Stimulated activated CD4-positive, alpha-beta T cell treated with anti-CD3 and anti-CD28 coated beads, Interleukin-4, amount 100 ng/mL, for 4 hours (primary cell): ENCODE measurements at places on chromosomes 5 and 9.

DNA sequence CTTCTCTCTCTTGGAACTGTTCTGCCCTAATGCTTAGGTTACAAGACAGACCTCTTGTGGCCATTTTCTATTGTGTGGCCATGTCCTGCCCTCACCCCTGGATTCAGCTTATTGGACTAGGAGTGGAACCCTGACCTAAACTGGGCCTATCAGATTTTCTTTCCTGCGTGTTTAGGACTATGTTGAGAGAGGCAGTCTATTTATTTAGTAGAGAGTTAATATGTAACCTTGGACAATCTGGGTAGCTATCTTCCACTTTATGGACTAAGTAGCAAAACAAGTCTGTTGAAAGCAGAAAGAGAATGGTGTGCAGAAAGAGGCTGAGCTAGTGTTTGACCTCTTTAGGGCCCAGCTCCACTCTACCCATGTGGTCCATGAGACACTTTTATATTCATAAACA lies 82.6 kb upstream of the SMIM32 start:
- no peak for DNase-seq

DNA sequence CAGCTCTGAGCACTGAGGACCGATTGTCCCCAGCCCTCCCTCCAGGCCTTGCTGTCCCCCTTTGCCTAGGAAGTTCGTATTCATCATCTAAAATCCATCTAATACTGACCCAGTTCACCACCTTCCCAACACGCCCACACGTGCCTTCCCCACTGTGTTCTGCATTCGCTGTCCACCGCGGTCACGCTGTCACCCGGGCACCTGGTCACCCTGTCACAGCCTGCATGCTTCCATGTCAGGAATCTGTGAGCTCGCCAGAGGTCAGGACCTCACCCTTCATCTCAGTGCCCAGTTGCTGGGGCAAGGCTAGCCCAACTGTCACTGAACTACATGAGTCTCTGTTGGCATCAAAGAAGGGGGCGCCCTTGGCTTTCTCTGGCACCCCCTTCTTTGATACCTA lies 82.9 kb upstream of the RUFY1 start:
- no peak for DNase-seq

- no peak for DNase-seq
Observed at GRCh38 chr5:171897231-171897630, 109.2 kb downstream of the FBXW11 start.

GRCh38 chr5:154818471-154819116 lies 31.8 kb downstream of the FAXDC2 start:
- no peak for DNase-seq

- DNase-seq: no peak
Observed at GRCh38 chr5:89606939-89607534, 724.1 kb upstream of the MEF2C start.

- no peak for DNase-seq
Observed at GRCh38 chr9:123753669-123754258, 176.2 kb downstream of the DENND1A start.

DNA sequence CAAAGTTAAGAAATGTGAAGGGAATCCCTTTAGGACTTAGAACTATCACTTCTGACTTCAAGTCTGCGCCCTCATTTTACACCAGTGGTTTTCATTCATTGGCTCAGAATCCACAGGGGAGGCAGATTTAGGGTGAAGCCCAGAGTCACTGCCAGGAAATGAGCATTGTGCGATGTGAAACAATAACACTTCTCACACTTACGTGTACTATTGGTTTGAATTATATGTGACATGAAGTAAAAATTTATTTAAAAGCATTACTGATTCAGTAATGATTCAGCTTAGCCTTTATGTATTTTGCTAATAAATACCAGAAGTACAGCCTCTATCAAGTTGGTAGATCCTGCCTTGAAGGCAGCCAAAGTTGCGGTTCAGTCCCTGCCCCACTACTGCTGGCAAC lies 98.6 kb downstream of the PAM start:
- DNase-seq: no peak

- DNase-seq: peak; percentile 31
Observed at GRCh38 chr5:134874831-134875655, 872 bp downstream of the TXNDC15 start.

DNA sequence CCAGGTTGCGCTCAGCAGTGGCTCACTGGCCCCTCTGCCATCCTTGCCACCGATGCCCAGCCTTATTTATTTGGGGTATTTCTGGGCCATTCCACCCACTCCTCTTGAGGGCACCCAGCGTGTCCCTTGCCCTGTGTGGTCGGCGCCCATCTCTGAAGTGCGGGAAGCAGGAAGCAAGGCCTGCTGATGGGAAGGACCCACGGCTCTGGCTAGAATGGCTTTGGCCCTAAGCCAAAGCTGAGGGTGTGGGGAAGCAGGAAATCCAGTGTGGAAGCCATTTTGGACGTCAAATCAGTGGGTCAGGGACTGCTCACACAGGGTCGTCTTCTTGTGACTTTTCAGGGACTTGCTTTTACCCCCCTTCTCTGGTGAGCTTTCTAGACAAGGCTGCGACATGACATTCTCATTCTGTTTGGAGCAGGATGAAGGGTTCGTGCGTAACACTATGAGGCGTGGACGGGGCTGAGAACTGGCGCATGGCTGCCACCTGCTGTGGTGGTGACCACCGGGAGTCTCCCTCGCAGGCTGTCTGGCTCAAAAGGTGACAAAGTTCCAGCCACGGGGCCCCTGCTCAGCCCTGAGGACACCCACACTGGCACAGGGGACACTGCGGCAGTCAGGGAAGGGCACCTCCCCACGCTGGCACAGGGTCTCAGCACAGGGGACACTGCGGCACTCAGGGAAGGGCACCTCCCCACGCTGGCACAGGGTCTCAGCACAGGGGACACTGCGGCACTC lies 50.7 kb upstream of the NKD2 start:
- no peak for DNase-seq

GRCh38 chr5:77774981-77775789 lies 954 bp downstream of the TBCA start:
- DNase-seq: no peak

DNA sequence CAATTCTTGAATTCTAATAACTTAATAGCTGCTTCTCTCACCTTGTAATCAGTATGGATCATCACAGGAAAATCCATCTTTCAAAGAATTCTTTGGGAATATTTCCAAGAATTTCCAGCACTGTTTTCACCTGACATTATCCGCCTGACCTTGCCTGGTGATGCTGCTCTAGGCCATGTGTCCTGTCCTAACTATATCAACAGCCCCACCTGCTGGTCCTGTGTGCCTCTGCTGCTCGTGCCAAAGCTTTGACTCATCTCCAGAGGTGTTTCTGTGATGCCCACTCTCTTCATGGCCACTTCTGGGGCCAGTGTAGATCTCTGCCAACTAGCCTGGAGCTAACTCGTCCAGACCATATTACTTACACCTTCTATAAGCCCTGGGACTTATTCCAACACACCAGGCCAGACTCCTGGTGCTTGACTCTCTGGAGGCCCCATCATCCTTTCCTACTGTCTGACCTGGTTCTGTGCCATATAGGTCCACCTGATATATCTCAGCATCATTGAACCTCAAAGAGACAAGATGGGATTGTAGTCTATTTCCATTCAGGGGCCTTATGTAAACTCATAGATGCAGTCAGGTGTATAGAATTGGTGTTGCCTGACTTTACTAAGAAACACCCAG lies 67.5 kb upstream of the CKMT2 start:
- peak; percentile 36 for DNase-seq

DNA sequence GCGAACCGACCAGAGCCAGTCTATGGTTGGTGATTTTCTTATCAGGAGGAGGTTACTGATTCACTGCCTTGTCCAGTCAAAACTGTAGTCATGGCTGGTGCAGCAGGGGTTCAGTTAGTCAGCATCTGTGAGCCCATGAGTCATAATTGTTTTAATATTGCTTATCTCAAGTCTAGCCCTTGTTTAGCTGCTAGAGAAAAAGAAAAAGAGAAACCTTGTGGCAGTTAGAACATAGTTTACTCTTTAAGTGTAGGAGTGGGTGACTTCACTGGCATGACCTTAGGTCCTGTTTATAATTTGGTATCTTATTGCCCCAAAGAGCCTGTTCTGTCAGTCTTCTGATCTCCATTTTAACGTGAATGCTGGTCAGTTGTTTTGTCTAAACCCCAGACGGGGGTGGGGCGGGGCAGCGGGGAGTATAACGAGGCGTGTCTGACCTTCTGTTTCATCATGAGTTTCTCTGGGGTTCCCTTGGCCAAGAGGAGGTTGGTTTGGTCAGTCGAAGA lies 76.9 kb upstream of the NFIL3 start:
- no peak for DNase-seq

DNA sequence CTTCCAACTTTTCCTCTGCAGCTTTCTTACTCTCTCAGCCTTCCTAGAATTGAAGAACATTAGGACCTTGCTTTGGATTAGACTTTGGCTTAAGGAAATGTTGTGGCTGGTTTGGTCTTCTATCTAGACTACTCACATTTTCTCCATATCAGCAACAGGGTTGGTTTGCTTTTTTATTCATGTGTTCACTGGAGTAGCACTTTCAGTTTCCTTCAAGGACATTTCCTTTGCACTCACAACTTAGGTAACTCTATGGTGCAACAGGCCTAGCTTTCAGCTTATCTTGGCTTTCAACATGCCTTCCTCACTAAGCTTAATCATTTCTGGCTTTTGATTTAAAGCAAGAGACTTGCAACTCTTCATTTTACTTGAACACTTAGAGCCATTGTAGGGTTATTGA lies 153.1 kb downstream of the CCDC192 start:
- DNase-seq: no peak

DNA sequence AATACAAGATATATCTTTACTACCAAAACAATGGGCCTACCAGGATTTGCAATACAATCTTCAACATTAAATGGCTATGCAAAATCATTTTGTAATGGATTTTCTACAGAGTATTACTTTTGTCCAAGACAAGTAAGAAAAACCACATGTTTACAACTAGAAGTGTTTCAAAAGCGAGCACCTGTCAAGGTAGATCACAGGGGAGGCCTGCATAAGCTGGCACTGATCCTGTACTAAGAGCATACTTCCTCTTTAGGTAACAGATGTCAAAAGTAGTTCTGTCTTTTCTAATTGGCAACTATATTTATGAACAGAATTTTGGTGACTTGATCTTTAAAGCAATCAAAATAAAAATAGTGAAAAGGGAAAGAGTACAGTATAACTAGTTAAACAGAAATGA lies 249.0 kb downstream of the MLLT3 start:
- no peak for DNase-seq

GRCh38 chr9:110880189-110880588 lies 158.1 kb downstream of the LPAR1 start:
- no peak for DNase-seq

DNA sequence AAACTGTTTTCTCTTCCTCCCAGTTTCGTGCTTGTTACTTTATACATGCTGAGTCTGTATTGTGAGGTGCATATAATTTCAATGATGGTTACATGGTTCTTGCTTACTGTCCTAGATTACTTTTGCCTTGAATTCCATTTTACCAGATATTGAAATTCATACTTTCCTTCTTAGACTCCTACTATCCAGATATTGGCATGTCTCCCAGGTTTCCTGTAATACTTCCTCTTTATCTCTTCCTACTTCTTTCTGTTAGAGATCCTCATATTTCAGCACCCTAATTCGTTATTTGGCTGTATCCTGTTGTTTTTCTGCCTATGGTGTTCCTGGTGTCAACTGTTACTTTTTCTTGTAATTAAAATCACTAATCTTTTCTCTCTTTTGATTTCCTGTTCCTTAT lies 522.1 kb downstream of the CCDC171 start:
- DNase-seq: no peak

DNA sequence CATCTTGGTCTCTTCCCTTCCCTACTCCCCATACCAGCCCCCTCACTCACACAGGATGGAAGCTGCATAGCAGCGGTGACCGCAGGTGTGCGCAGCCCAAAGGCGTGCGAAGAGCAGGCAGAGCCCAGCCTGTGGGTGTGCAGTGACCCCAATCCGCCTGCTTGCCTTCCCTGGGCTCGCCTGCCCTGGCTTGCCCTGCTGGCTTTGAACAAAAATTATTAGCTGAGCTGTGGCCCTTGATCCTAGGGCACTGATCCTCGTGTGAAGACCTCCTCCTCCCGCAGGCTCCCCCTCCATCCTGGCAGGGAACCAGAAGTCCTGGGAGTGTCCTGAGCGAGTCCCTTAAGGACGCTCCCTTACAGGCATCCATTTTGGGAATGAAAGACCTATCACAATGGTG lies 31.9 kb downstream of the MORN5 start:
- DNase-seq: no peak

- DNase-seq: no peak
Observed at GRCh38 chr9:82519332-82519731, 530.8 kb downstream of the SPATA31D1 start.

- DNase-seq: no peak
Observed at GRCh38 chr5:57911438-57911837, 428.8 kb upstream of the ACTBL2 start.

- no peak for DNase-seq
Observed at GRCh38 chr9:18184401-18184800, 289.6 kb upstream of the ADAMTSL1 start.

DNA sequence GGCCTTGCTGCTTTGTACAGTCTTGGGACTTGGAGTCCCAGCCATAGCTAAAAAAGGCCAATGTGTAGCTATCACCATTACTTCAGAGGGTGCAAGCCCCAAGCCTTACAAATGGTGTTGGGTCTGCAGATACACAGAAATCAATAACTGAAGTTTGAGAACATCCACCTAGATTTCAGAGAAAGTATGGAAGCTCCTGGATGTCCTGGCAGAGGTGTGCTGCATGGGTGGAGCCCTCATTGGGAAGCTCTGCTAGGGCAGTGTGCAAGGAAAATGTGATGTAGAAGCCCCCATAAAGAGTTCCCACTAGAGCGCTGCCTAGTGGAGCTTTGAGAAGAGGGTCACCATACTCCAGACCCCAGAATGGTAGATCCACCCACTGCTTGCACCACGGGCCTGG lies 626.7 kb upstream of the COX7C start:
- no peak for DNase-seq

- DNase-seq: no peak
Observed at GRCh38 chr5:113692891-113693457, 179.5 kb downstream of the YTHDC2 start.

DNA sequence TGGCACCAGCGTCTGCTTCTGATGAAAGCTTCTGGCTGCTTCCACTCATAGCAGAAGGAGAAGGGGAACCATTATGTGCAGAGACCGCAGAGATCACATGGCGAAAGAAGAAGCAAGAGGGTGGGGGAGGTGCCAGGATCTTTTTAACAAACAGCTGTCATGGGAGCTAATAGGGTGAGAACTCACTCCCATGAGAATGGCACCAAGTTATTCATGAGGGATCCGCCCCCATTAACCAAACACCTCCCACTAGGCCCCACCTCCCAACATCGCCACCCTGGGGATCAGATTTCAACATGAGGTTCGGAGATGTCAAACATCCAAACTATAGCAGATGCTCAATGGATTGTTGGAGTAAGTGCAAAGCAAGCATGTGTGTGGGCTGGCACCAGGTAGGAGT lies 125.8 kb upstream of the SLIT3 start:
- no peak for DNase-seq

DNA sequence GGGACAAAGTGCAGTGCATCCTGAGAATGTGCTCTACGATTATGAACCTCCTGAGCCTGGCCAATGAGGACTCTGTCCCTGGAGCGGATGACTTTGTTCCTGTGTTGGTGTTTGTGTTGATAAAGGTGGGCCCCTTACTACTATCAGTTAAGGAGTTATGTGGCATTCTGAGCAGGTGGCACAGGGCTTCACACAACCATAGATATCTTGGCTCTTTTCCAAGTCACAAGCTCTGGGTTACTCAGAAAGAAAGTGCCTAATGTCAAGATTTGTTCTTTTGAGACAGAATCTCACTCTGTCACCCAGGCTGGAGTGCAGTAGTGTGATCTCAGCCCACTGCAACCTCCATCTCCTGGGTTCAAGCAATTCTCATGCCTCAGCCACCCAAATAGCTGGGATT lies 99.0 kb downstream of the GAPVD1 start:
- DNase-seq: no peak
